ENCODE measurements at places on chromosomes 5 and 9.

DNA sequence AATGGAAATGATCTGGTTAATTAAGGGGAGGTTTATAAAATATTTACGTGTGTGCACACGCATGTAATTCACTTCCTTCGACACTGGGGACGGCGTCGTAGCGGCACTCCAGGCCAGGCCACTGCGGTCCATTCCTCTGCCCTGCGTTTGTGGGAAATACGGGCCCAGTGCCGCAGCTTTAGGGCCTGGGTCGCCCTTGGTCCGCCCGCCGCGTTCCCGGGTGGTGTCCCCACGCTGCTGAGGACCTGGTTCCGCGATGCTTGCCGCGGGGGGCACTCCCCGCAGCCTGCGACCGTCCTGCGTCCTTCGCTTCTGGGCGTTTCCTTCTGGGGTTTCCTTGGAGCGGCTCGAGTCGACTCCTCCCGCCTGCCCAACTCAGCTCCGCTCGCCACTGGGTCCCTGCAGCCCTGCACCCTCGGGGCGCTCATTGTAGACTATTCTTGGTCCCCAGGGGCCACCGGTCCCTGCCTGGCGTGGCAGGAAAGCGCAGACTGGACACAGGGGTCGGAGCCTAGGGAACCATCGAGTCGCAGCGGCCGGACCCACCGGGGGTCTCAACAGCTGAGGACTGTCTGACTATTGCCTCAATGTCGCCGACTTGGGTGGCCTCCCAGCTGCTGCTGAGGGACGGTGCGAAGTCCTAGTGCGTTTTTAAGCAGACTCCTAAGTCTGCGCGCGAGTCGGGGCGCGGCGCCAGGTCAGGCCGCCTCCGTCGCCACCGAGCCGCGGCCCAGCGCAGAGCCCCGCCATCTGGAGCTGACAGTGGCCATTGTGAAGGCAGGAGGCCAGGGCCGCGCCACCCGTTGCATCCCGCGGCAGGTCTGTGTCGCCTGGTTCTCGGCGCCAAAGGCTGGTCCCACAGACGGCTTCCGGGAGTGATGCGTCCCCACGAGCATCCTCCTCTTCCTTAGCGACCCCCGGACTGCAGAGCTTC lies 4.4 kb upstream of the IRX1 start:
- no peak for DNase-seq

- DNase-seq = no peak
Measured at GRCh38 chr5:102902135-102902448, 147.0 kb downstream of the PAM start.

DNA sequence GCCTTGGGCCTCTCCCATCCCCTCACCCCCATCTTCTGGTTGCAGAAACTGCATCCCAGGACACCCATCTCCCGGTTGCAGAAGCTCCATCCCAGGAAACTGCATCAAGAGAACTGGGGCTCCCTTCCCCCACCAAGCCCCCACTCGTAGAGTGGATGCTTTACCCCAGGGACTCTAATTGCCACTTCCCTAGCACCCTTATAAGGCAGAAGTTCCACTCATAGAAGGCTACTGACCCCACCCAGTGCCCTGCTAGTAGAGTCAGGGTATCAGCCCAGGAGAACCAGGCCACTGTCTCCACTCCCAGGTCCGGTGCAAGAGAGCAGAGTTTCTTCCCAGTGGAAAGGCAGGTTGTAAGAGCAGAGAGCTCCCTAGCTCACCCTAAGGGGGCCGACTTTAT lies 12.2 kb upstream of the SYK start:
- no peak for DNase-seq

GRCh38 chr5:69512740-69513260 lies 20.2 kb downstream of the OCLN start:
- DNase-seq = no peak

GRCh38 chr5:121304838-121305237 lies 546.8 kb upstream of the FTMT start:
- no peak for DNase-seq

DNA sequence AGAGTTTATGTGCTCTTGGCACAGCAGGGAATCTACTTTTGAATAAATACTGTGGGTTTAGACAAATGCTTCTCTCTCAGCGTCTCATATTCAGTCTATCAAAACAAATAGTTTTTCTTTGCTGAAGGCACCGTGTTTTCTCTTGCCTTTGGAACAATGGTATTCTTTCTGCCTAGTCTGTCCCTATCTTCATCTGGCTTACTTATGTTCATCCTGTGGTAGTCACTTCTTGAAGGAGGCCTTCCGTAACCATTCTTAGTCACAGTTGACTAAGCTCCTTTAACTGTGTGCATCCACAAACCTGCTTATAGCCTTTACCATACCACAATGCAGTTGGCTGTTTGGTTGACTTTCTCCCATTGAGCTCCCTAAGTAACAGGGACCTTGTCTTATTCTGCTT lies 45.9 kb downstream of the LARP1 start:
- DNase-seq = no peak

DNA sequence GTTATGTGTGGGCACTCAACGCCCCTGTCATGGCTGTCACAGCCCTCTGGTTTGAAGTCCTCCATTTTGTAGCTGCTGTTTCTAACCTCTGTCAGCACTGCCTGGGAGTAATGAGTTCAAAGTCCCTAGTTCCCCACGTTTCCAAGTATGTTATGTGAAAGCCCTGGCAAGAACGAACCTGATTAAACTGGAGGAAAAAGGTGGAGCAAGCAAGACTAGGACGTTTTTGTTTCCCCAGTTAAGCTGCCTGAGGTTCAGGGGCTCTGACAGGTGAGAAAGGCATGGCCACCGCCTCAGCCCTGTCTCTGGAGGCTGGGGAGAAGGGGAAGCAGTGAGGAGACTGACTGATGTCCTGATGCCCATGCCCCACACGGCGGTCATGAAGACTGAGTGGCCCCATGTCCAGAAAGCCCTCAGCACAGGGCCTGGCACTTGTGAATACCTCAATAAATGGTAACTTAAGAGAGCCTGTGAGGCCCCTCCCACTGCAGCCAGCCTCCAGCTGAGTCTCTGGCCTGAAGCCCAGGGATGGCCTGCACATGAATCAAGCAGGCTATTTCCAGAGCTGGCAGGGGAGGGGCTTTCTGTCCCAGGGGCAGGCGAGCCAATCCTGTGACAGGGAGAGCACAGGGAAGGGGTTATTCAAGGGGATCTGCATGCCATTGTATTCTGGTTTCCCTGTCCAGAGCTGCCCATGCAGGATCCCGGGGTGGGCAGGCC lies 61.8 kb downstream of the PFDN1 start:
- peak; percentile 89 for DNase-seq

DNA sequence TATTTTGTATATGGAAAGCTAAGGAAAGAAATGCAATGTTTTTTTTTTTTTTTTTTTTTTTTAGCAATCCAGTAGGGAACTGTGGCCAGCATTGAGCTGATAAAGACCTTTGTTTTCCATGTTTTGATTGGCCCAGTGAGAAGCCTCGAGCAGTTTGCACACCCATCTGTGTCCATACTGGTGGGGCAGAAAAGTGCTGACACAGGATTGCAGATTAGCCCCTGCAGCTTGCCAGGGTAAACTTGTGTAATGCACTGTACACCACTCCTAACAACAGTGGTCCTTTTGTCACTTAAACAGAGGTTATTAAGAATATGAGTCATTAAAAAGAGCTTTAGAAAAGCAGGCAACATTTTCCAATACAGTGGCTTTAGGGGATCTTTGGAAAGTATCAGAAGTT lies 132.8 kb upstream of the CDKN2B start:
- DNase-seq = peak; percentile 48

- peak; percentile 12 for DNase-seq
Measured at GRCh38 chr5:146588331-146589027, 72.5 kb upstream of the GPR151 start.

- DNase-seq = no peak
Measured at GRCh38 chr5:109669991-109670706, 19.6 kb upstream of the MAN2A1 start.

DNA sequence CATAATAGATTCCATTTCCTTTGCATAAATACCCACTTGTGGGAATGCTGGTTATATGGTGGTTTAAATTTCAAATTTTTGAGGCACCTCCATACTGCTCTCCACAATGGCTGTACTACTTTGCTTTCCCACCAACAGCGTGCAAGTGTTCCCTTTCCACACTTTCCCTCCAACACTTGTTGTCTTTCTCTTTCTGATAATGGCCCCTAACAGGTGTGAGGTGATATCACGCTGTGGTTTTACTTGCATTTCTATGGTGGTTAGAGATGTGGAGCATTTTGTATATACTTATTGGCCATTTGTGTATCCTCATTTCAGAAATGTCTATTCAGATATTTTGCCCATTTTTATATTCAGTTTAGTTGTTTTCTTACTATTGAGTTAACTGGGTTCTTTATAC lies 34.6 kb downstream of the CTSL start:
- no peak for DNase-seq

- DNase-seq = peak; percentile 73
Measured at GRCh38 chr9:126965077-126965476, 50.5 kb downstream of the RALGPS1 start.

DNA sequence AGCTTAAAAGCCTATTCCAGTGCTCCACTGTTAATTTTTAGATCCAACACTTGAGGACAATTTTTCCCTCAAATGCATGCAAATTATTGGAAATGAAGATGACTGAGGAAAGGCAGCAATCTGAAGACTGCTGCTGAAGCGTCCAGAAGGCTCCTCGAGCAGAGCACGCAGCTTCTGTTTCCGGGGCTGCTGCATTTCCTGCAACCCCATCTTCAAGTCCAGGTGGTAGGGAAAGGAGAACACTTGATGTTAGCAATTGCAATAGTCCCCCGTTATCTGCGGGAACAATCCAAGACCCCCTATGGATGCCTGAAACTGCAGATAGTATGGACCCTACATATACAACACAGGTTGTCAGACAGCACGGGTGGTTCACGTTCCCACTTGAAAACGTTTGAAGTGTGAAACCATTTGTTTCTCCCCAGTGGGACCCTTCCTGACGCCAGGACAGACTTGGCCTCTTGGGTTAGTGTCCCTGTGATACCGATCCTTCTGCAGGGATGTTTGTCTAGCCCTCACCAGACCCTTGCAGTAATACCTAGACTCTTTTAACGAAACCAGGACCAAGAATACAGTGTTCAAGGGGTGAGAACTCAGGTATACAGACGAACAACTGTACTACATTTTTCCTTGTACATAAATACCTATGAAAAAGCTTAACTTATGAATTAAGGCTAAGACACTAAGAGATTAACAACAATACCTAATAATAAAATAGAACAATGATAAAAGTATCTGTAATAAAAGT lies 152.3 kb downstream of the HSD17B3 start:
- no peak for DNase-seq

- DNase-seq = no peak
Measured at GRCh38 chr9:77954013-77954665, 77.5 kb downstream of the GNAQ start.

- no peak for DNase-seq
Measured at GRCh38 chr9:104304925-104305324, 199.1 kb upstream of the OR13F1 start.

DNA sequence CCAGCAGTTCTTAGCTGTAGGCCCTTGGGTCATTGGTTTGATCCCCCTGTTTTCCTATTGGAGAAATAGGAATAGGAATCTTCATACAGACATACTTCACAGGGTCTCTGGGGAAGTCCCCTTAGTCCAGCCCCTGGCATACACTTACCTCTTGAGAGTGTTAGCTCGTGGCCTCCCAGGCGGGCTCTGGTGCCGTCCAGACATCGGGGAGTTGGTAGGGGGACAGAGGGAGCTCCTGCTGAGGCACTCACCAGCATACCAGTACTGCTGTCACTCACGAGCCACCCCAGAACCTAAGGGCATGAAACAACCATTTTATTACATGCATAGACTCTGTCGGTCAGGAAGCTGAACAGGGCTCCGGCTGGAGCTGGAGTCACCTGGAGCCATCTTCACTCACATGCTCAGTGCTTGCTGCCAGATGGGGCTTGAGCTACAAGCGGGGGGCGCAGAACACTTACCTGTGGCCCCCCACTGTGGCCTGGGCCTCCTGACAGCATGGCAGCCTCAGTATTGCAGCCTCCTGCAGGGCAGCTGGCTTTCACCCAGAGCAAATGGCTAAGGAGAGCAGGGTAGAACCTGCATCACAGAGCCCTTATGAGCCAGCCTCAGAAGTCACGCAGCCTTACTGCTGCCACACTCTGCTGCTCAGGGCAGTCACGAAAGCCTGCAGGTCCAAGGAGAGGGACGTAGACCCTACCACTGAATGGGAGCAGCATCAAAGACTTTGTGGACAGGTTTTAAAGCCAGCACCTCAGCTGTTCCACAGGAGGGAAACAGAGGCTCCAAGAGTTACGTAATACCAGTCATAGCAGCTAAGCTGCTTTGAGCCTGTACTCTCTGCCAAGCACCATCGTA lies 58.3 kb upstream of the ANGPTL2 start:
- no peak for DNase-seq

GRCh38 chr5:82445726-82446335 lies 167.7 kb upstream of the RPS23 start:
- DNase-seq = no peak

DNA sequence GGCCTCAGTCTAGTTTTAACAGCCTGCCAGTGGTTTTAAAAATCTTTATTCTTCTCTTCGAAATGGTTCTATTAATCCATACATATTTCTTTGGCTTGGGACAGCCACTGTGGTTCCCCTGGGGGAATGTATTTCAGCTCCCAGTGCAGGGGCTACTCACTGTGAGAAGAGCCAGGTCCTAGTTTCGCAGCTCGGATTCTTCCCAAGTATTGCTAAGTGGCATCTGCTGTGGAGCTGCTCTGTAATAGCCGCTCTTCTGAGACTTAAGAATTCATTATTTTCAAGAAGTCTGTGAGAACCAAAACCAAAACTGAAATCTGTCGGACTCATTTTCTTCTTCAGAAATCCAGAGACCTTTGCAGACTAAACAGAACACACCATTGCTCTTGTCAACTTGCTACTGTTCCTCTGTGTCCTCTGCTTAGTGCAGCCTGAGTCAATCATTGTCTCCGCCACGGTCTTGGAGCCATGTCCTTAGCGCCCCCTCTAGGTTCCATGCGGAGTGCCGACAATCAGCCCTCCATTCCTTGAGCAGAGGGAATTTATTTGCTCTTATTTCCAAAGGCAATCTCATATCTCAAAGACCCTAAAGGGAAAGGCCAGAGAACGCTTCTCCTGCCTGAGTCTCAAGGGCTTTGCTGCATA lies 478.2 kb downstream of the SPATA31D1 start:
- DNase-seq = peak; percentile 66

DNA sequence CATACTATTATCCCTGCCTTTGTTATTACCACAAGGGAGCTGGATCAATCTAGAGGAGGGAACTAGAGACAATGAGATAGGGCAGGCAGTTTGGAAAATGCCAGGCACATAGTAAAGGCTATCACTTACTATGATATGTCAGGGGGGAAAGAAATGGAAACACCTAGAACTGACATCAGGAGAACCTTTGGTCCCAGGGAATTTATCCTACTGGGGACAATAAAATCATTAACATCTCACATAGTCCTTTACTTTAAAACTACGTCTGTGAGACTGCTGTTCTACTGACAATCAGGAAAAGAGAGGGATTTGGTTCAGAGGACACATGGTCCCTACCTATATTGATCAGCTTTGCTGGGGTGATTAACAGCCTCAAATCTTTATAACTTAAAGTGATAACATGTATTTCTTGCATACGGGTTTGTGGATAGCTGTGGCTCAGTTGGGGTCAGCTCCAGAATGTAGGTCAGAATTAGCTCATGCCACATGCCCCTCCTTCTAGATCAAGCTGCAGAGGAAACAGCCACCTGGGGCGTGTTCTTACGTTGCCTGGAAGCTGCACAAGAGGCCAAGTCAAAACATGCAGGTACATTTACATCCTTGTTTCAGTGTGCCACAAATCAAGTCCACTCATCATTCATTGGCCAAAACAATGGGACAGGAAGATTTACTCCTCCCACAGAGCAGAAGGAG lies 43.9 kb upstream of the ALDOB start:
- peak; percentile 93 for DNase-seq
